Activated T-cell treated with anti-CD3 and anti-CD28 coated beads, Interleukin-2, amount 50 U/mL, for 72 hours (primary cell): ENCODE measurements at places on chromosomes 5 and 9. TPM values are rescaled to one million over a fixed set of nuclear protein-coding genes. Genes with fewer than 3 reads are reported as not detected.

C9orf43 gene
- total RNA-seq = 1.3 TPM

RIC1 gene
- 25.9 TPM for total RNA-seq

KIF4B gene
- total RNA-seq = not detected

DNA sequence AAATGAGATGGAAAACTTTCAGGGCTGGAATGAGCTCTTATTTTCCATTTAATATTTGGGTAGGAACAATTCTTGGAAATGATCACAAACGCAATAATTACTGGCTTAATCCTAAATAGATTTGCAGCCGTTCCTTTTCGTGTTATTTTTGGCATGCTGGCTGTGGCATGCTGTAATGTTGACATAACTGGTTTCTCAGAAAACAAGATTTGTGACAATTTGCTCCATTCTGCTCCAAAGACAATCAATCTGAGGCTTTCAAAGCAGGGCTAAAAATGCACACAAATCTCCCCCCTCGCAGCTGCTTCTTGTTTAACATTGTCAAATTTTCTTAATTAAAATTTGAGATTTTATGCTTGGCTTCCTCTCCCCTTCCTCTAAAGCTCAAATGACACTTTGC lies 151.2 kb downstream of the TTC39B start:
- H3K27ac ChIP-seq = no peak overlapping the region
- no peaks in the 10 kb centered on the region for H3K36me3 ChIP-seq
- H3K4me3 ChIP-seq = no peak overlapping the region

- peak overlapping the region; percentile 100 for H3K4me3 ChIP-seq
- H3K4me1 ChIP-seq = peaks cover 53% of the 10 kb centered on the region
- H3K27me3 ChIP-seq = no peaks in the 10 kb centered on the region
- peak; percentile 69 for DNase-seq
Observed at GRCh38 chr5:181187500-181188213, 17.3 kb downstream of the TRIM7 start.

- peaks cover 4% of the 10 kb centered on the region for H3K27me3 ChIP-seq
- no peak for DNase-seq
- H3K27ac ChIP-seq = no peak overlapping the region
Observed at GRCh38 chr9:125732562-125732961, 14.6 kb upstream of the PBX3 start.

DNA sequence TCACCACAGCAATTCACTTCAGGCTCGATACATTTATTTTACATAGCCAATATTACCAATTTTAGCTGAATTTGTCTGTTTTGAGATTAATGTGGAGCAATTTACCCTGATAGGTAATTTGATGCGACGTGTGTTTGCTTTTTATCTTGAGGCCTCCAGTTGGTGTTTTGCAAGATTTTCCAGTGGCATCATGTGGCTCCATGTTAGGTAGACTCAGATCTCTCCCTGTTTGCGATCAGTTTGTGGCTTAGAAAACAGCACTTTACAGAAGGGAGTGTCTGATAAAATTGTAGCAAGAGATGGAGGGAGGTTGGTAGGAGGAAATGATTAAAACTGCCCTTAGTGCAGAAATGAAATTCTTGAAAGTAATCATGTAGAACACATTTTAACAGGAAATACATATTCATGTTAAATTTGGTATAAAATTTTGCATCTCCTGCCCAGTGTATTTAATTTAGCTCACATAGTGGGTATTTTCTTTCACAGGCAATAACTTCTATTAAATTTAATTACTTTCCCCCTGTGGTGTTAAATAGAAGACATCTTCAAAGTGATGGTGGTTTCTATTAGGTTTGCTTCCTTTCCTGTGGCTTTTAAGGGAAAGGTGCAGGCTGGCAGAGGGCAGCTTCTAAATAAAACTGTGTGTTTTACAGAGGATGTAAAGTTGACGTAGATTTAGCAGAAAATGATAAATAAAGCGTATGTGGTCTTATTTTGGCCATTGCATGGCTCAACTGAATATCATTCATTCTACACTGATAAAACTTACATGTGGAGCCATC lies 135.8 kb downstream of the KDM4C start:
- no peaks in the 10 kb centered on the region for H3K36me3 ChIP-seq
- no peaks in the 10 kb centered on the region for H3K27me3 ChIP-seq
- H3K27ac ChIP-seq = peak overlapping the region; percentile 40
- peak overlapping the region; percentile 63 for H3K4me3 ChIP-seq

GRCh38 chr5:68534131-68534940 lies 318.8 kb downstream of the PIK3R1 start:
- no peak overlapping the region for H3K27ac ChIP-seq
- no peak for DNase-seq
- H3K27me3 ChIP-seq = peaks cover 53% of the 10 kb centered on the region
- no peaks in the 10 kb centered on the region for H3K4me1 ChIP-seq
- no peaks in the 10 kb centered on the region for H3K36me3 ChIP-seq

- peaks cover 27% of the 10 kb centered on the region for H3K27me3 ChIP-seq
- H3K4me3 ChIP-seq = peak overlapping the region; percentile 82
- H3K27ac ChIP-seq = peak overlapping the region; percentile 89
Observed at GRCh38 chr5:53089481-53089991, 20.0 kb downstream of the MOCS2 start.

DNA sequence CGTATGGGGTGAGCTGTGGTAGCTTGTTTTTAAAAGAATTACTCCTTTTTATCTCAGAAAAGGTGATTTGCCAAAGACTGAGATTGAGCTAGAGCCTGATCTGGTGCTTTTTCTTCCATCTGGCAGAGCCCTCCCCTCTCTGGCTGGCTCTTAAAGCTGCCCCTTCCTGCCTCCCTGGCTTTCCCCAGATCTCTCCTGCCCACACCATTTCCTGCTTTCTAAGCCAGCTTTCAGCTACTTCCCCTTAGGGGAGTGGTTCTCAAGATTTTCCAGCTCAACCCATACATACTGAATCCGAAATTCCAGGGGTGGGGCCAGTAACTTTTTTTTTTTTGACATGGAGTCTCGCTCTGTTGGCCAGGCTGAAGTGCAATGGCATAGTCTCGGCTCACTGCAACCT lies 4.8 kb upstream of the ACOT12 start:
- no peak for DNase-seq
- H3K4me3 ChIP-seq = no peak overlapping the region
- H3K27ac ChIP-seq = no peak overlapping the region
- no peaks in the 10 kb centered on the region for H3K36me3 ChIP-seq

- H3K27me3 ChIP-seq = no peaks in the 10 kb centered on the region
- no peak overlapping the region for H3K4me3 ChIP-seq
- H3K27ac ChIP-seq = no peak overlapping the region
- no peak for DNase-seq
- no peaks in the 10 kb centered on the region for H3K4me1 ChIP-seq
Observed at GRCh38 chr5:63011158-63011557, 432.5 kb downstream of the LRRC70 start.

DNA sequence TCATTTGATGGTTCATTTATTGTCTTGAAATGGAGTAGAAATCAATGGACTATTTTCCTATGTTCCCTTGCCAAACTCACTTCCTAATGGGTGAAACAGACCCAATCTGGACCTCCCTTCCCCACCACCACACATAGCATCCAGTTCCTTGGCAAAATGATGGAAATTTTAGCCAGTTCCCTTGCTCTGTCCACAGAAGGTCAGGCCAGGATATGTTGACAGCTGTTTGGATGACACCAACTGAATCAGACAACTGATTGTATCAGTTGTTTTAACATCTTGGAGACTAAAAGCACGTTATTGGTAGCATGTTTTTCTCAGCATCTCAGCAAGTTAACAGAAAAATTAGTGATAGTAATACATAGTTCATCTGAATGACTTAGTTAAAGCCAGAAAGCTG lies 534.8 kb downstream of the PSAT1 start:
- H3K36me3 ChIP-seq = no peaks in the 10 kb centered on the region
- DNase-seq = no peak
- no peak overlapping the region for H3K27ac ChIP-seq
- H3K27me3 ChIP-seq = no peaks in the 10 kb centered on the region
- no peaks in the 10 kb centered on the region for H3K4me1 ChIP-seq

DNA sequence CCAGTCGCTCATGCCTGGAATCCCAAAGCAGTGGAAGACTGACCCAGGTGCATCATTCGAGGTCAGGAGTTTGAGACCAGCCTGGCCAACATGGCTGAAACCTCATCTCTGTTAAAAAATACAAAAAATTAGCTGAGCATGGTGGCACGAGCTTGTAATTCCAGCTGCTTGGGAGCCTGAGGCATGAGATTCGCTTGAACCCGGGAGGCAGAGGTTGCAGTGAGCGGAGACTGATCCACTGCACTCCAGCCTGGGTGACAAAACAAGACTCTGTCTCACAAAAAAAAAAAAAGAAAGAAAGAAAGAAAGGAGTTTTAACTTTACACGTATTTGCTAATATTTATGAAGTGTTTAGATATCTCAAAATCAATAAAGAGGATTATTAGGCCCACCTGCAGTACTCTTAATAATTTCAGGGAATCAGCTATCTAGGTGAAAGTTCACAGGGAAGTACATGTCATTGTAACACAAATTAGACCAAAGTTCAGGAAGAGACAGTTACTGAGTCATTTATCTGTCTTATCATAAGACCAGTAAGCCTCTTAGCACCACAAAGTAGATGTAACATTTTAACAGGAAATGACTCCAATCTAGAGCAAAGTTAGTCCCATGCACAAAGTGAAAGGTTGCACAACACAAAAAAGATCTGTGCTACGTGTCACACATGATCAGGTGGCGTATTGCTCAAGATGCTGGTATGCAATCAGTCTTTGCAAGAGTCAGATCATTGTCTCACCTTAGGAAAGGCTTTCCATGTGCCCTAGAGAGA lies 34.1 kb upstream of the PLIN2 start:
- no peaks in the 10 kb centered on the region for H3K27me3 ChIP-seq
- peak overlapping the region; percentile 91 for H3K27ac ChIP-seq
- peaks cover 32% of the 10 kb centered on the region for H3K4me1 ChIP-seq
- DNase-seq = peak; percentile 56
- H3K36me3 ChIP-seq = no peaks in the 10 kb centered on the region
